ENCODE measurements at places on chromosomes 3 and 15.

GRCh38 chr3:56915966-56916586 is 114.3 kb upstream of the ARHGEF3 start:
- peak; percentile 75 for DNase-seq

- no peak for DNase-seq
These were observed 489.7 kb downstream of the MAGI1 start for GRCh38 chr3:65548848-65549625.

DNA sequence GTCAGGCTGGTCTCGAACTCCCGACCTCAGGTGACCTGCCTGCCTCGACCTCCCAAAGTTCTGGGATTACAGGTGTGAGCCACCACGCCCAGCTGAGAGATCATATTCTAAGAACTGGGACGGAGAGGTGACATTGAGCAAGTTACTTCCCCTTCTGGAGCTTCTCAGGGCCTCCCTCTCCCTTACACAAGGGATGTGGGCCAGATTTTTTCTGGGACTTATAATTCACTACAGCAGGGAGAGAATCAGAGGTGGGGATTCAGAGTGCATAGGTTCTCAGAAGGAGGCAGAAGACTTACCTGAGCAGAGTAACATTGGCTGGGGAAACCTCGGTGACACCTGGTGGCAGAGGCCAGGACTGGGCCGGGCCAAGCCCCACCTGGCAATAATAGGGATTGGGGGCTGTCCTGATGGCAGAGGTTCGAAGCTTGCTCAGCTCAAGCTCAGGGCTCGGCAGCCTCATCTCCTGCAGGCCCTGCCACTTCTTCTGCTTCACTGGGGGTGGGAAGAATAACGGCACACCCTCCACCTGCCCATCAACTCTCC is 6.8 kb downstream of the LTK start:
- DNase-seq: no peak

DNA sequence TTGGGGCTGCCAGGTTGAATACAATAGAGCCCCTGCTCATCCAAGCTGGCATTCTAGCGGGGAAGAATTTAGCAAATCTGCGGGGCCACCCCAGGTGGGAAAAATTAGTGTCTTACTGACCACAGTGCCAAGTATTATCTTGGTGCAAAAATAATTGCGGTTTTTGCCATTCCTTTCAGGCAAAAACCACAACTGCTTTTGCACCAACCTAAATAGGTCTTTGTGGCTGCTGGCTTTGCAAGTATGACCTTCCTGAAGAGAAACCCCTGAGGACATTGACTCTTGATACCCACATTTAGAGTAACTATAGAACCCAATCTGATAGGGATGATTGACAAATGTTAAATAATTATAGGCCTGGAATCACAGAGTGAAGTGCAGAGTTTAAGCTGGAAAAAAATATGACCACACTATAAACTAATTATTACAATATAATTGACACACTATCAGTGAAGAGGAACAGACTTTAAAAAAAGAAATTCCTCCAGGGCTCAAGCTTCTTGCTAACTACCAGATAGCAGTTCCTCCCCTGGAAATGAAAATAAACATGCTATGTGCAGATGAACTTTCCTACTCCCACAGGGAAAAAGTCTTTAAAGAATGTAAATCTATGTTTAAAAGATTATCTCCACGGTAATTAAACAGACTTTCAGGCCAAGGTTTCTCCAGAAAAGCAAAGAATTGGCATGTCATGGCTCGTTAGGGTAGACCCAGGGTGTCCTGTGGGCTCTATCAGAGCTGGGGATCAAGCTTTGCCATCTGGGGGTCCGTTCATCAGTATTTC is 34.4 kb downstream of the CA12 start:
- DNase-seq: no peak

DNA sequence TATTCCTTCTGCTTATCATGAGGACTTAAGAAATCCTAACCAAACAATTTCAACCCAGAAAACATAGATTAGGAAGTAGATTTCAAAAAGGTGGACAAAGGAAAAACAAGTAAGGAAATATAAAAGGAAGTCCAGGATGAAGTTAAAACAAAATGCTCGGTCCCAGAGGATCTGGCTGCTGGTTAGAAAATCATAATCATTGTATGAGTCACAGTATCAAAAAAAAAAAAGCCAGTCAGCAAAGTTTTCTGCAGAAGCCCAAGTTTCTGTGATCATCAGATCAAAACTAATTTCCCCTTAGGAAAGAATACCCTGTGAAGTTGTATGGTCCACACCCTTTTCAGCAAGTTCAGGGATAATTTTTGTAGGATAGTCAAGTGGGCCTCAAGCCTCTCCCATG is 43.0 kb upstream of the LRTM1 start:
- DNase-seq: no peak

DNA sequence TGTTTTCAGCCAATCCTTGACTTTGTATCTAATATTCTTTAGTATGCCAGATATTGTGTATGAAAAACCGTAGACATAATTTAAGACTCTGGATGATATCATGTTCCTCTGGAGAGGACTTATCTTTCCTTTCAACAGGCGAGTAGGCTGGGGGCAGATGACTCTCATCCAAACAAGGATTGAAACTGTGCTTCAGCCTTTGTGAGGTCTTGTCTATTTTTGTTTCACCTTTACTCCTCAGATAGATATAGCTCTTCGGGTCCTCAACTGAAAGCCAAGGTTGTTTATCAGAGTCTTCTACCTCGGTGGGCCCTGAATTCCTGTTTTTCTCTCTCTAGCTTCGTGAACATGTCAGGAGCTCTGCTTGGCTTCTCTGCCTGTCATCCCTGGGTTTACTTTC is 66.0 kb downstream of the C3orf20 start:
- DNase-seq: no peak

GRCh38 chr3:118714800-118715199 is 319.8 kb downstream of the IGSF11 start:
- DNase-seq: no peak

DNA sequence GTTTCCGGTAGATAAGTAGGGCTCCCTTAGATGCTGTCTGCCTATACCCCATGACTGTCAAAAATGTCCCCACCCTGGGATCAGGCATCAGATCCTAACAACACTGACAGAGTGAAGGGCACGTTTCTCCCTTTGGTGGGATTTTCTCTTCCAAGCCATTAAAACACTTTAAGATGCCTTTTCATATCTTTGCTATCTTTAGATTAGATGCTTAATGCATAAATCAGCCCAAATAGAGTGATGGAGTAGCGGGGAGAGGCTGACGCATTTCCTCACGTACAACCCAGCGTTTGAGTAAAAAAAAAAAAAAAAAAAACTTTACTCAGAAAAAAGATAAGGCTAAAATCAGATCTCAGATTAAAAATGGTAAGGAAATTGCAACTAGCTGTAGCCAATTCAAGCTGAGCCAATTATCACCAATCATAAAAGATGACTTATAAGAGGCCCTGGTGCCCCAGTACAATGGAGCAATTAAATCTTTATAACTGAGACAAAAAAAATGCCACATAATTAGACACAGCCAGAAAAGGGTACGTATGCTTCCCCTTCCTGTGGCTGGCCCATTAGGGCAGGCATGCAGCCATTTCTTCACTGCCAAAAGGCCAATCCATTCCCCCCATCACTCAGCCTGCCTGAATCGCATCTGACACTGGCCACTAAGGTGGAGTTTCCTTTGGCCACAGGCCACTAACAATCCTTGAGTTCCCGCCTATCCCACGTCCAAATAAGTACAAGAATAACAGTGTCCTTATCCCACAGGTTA is 45.0 kb downstream of the RFTN1 start:
- peak; percentile 19 for DNase-seq

GRCh38 chr3:4827767-4828166 is 151.5 kb upstream of the BHLHE40 start:
- no peak for DNase-seq

- no peak for DNase-seq
These were observed 253.6 kb upstream of the CFAP20DC start for GRCh38 chr3:59303452-59303851.

DNA sequence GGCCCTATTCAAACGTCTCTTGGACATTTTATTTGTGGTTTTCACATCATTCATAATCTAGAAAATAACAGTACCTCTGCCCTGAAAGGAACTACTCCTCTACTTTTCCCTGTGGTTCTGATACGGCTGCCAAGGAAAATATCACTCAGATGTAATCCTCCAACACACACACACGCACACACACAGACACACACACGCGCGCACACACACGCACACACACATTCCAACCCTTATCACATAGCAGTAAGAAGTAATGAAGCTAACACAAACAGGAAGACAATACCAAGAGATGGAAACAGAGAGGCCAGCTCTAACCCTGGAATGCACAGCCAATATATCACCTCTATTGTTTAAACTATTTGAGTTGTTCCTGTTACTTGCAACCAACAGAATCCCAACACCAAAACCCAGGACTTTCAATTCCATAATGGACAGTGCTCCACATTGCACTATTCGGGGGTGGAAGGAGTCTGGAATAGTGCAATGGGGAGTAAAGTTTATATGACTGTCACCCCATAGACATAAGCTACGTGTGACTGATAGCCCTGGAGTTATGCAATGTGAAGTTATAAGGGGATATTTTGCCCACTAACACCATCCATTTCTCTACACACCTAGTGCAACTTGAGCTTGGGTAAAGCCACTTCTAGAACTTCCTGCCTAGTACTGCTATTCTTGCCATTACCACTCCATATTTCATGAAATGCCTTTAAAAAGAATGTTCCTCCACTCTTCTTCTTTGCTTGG is 71.3 kb upstream of the FNDC3B start:
- no peak for DNase-seq

DNA sequence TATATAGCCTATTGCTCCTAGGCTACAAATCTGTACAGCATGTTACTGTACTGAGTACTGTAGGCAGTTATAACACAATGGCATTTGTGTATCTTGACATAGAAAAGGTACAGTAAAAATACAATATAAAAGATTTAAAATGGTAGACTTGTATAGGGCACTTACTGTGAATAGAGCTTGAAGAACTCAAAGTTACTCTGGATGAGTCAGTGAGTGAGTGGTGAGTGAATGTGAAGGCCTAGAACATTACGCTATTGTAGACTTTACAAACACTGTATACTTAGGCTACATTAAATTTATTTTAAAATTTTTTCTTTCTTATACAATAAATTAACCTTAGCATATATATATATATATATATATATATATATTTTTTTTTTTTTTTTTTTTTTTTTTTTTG is 140.0 kb upstream of the UBE2E1 start:
- DNase-seq: no peak

DNA sequence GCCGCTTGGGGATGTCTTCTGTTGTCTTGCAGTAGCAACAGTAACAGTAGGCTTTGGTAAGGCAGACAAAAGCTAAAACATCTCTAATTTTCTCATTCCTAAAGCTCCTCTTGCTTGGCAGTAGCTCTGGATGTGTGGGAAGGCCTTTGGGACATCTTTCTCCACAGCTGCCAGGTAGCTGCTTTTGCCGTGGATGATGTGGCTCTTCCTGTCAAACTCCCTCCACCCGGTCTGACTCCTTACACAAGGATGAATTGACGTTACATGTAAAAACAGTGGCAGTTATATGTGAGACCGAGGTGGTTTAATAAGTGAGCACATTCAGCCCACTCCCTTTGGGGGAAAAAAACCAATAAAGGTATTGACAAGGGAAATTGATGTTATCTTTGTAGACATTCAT is 309.1 kb downstream of the TUSC7 start:
- no peak for DNase-seq

GRCh38 chr15:66042624-66043023 is 173.3 kb downstream of the RAB11A start:
- no peak for DNase-seq

DNA sequence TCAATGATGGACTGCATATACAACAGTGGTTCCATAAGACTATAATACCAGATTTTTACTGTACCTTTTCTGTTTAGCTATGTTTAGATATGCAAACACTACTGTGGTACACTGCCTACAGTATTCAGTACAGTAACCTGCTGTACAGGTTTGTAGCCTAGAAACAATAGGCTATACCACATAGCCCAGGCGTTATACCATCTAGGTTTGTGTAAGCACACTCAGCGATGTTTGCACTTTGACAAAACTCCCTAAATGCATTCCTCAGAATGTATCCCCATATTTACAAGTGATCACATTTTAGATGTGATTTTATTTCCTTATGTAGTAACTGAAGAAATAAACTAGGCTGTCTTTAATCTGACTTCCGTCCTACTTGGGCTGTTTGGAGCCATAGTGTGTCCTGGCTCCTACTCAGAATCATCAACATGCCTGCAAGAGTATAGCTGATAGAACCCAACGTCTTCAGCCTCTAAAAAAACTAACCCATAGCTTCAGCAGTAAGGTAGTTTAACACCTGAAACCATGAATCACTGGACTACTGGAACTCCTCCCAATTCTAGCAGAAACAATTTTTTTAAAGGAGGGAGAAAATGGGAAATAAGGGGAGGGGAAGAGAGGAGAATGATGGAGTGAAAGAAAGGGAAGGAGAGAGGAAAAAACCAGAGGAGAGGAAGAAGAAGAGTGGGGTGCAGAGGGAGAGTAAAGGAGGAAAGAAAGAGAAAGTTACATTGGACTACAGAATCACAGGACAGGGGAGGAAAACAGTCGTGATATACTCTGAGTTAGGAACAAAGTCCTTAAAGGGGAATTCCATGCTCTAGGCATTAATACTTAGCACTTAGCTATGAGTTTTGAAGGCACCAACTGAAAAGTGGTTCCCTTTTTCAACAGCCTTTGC is 67.7 kb upstream of the PLXND1 start:
- no peak for DNase-seq

GRCh38 chr3:184231671-184232070 is 2.3 kb downstream of the VWA5B2 start:
- DNase-seq: no peak

DNA sequence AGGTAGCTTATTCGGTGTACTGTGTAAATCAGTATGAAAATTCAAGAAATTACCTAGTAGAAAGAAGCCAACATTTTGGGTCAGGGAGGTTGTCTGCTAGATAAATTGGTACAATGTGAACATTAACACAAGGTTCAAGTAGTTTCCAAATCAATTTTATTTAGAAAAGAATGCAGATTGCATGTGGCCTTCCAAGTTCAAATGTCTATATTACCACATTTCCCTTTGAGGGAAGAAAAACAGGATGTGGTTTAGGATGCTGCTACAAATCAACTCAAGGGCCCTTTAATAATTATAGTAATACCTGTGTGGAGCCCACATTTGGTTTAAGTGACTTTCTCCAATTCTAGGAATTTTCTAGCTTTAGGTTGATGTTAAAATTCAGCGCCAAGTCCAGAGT is 57.5 kb downstream of the CADPS start:
- no peak for DNase-seq

DNA sequence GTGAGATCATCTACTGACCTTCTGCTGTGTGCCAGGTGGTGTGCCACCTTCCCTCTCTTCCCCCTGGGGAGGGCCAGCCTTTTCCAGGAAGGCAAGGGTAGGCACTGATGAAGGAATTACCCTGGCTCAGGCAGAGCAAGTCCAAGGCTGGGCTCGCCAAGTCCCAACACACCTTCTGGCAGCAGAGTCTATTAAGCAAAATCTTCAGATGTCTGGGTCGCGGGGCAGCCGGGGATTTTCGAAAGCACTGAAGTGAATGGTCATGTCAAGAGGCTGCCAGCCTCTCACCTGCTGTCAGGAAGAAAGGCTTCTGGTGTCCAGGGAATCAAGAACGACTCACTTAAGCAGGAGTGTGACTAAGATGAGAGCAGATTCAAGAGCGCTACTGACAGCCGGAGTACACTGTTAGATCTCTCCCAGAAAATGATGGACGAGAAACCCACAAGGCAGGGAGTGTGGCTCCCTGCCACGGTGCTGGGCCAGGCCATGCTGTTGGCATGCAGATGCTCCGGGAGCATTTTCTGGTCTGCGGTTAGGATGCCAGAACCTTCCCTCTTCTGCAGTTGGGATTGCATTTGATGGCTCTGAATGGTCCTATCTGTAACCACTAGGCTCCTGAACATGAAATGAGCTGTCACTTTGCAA is 479.8 kb downstream of the SHQ1 start:
- no peak for DNase-seq
